Large intestine (tissue), 12 donors: ENCODE measurements at places on chromosomes 7 and 10. TPM values are rescaled to one million over a fixed set of nuclear protein-coding genes. Genes with fewer than 3 reads are reported as not detected.

The BLNK gene
- 27.4 TPM for polyA plus RNA-seq

- DNase-seq = no peak
Measured at GRCh38 chr7:121810831-121811672, 61.9 kb upstream of the PTPRZ1 start.

- no peak for DNase-seq
Measured at GRCh38 chr7:32415519-32415918, 74.7 kb downstream of the LSM5 start.

The MBLAC1 gene
- 2.8 TPM for polyA plus RNA-seq

The CNPY1 gene
- polyA plus RNA-seq = not detected

- peak; percentile 64 for DNase-seq
Measured at GRCh38 chr10:44939691-44940401, 19.8 kb upstream of the RASSF4 start.

The ICA1 gene
- polyA plus RNA-seq = 51.6 TPM

The SORBS1 gene
- polyA plus RNA-seq = 60.2 TPM

- DNase-seq = no peak
Measured at GRCh38 chr7:137363683-137364082, 20.1 kb upstream of the PTN start.

- DNase-seq = no peak
Measured at GRCh38 chr10:17905491-17905890, 46.2 kb upstream of the SLC39A12 start.

- DNase-seq = no peak
Measured at GRCh38 chr10:123443924-123444323, 222.2 kb upstream of the GPR26 start.

GRCh38 chr10:118259288-118259906 lies 82.7 kb downstream of the FAM204A start:
- DNase-seq = peak; percentile 25

The PON1 gene
- polyA plus RNA-seq = 2.3 TPM

The FAM13C gene
- 5.7 TPM for polyA plus RNA-seq

GRCh38 chr7:24038993-24039392 lies 245.0 kb upstream of the NPY start:
- no peak for DNase-seq
